ENCODE measurements at places on chromosomes 3 and 15.

DNA sequence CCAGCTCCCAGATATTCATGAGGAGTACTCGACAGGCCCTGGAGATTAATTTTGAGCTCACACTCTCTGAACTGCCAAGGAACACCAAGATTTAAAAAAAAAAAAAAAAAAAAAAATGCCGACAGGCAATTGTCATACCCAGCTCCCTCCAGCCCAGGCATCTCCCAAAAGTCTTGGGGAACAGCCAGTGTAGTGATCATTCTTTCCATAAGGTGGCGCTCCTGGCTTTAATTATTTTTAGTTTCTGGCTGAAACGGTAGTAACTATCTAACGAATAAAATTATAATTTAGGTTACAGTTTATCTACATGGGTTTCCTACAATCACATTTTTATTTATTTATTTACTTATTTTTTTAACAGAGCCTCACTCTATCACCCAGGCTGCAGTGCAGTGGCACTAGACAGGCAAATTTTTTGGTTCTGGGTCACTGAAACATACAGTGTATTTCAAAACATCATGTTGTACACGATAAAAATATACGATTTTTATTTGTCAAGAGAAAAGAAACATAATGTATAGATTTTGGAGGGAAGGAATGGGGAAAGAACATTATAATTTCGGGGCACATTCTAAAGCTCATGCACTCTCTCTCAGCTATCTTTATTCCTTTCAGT lies 157.3 kb downstream of the ADAMTS9 start:
- DNase-seq, result no peak

GRCh38 chr3:100695696-100696095 lies 13.6 kb upstream of the TFG start:
- DNase-seq, result no peak

- DNase-seq, result no peak
Observed at GRCh38 chr15:73948982-73949381, 22.7 kb downstream of the LOXL1 start.

- no peak for DNase-seq
Observed at GRCh38 chr3:78900426-78900825, 867.4 kb downstream of the ROBO1 start.

DNA sequence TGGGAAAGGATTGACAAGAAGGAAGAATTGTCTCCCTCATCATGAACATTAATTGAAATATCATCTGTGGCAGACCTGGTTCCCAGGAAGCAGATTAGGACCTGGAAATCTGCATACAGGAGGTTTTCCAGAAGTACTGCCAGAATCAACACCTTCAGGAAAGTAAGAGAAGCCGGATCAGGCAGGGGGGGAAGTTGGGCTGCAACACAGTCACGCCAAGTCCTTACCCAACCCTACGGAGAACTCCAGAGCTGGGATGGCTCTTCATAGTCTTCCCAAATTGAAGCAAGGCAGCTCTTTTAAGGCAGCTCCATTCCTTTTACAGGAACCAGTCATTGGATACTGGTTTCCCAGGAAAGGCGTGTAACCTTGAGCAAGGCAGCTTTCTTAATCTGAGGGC lies 35.2 kb upstream of the BFSP2 start:
- no peak for DNase-seq

GRCh38 chr3:22007368-22007767 lies 256.4 kb upstream of the ZNF385D start:
- no peak for DNase-seq

DNA sequence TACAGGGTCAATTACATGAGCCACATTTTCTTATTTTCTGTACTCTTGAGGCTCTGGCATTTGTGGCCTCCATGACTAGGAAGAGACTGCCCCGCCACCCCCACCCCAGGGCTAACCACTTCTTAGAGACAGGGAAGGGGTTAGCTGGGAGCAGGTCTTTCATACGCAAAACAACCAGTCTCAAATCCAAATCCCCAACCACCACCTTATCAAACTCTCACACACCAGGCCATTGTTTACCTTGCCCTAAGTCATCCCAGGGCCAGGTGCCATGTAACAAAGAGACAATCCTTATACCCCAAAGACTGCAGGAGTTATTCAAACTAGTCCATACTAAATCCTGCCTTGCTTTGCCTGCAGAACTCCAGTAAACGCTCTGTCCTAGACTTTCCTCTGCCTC lies 77.8 kb downstream of the B3GNT5 start:
- DNase-seq, result no peak

- DNase-seq, result no peak
Observed at GRCh38 chr15:62352817-62353216, 187.7 kb upstream of the C2CD4B start.

DNA sequence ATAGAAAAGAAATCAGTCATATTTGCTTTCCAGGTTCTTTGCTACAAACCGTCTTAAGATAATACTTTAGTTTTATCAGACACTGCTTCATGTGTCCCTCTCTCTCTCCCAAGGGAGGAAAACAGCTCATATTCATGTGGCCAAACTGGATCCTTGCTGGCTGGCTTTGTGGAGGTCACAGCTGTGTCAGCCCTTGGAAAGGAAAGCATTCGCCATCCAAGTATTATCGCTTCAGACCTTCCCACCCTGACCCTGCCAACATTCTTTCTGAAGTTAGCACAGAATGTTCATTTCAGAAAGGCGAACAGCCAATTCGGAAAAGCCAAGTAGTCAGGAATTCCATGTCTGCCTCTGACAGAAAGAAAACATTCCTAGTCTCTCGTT lies 213.6 kb downstream of the FEZF2 start:
- no peak for DNase-seq

- no peak for DNase-seq
Observed at GRCh38 chr15:60004846-60005351, 788 bp downstream of the FOXB1 start.

DNA sequence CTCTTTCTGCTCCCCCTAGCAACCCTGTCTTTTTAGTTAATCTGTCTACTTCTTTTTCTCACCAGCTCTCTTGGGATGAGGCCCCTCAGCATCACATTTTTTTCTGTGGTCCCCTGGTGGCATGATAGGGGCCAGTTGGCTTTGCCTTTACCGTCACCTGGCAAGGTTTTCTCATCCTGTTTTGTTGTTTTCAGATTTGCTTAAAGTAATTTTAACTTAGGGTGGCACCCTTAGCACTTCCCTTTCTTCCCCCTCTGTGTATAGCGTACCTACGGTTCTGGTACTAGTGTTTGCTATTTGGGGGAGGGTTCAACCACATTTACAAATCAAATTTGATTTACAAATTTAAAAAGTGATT lies 35.6 kb downstream of the PDCD6IP start:
- no peak for DNase-seq

GRCh38 chr3:30659270-30660130 lies 53.1 kb downstream of the TGFBR2 start:
- DNase-seq, result no peak

DNA sequence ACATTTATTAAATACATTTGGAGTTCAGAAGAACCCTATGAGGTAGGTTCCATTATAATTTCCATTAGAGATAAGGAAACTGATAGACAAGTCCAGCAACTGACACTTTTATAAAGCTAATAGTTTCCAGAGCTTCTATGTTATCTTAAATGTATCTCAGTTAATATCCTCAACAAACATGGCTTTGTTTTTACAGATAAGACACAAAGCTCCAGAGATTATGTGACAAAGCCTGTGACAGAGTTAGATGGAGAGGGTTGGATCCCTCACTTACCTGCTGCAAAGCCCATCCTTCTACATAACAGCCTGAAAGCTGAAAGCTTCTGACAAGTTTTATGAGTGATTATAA lies 473 bp upstream of the COMMD2 start:
- DNase-seq, result no peak

Measured in cortex of kidney (tissue), 1 donor.